Temporal lobe (tissue), 4 donors: ENCODE measurements at places on chromosomes 5 and 9. TPM values are rescaled to one million over a fixed set of nuclear protein-coding genes. Genes with fewer than 3 reads are reported as not detected.

The SLC6A18 gene
- total RNA-seq = not detected

The AHRR gene
- total RNA-seq = 2.0 TPM

The LRRC19 gene
- under 0.01 TPM for total RNA-seq

The ADAMTSL2 gene
- total RNA-seq = 2.7 TPM

The TSSK1B gene
- total RNA-seq = not detected

The RPL35 gene
- total RNA-seq = 574 TPM

The CD274 gene
- 0.49 TPM for total RNA-seq

The FAM78A gene
- 1.2 TPM for total RNA-seq

The KIAA1958 gene
- total RNA-seq = 15.2 TPM

The PRXL2C gene
- 2.7 TPM for total RNA-seq

The BRINP1 gene
- 26.1 TPM for total RNA-seq

The HMCN2 gene
- under 0.01 TPM for total RNA-seq

The FOXD4L4 gene
- total RNA-seq = 0.25 TPM

The CRB2 gene
- 5.4 TPM for total RNA-seq

The OMD gene
- total RNA-seq = 3.7 TPM

The PCDHGB5 gene
- 16.2 TPM for total RNA-seq

The MACIR gene
- total RNA-seq = 28.5 TPM

The GPR150 gene
- total RNA-seq = 0.25 TPM

The IFNA13 gene
- total RNA-seq = not detected

The CKMT2 gene
- 2.2 TPM for total RNA-seq

The BAAT gene
- under 0.01 TPM for total RNA-seq

The WDR36 gene
- total RNA-seq = 30.2 TPM

The CAST gene
- 10.1 TPM for total RNA-seq

The STKLD1 gene
- total RNA-seq = 1.2 TPM

The CDO1 gene
- 62.7 TPM for total RNA-seq

The PHYHD1 gene
- 1.2 TPM for total RNA-seq

The PRELID2 gene
- total RNA-seq = 16.7 TPM

The GRIA1 gene
- 184 TPM for total RNA-seq

The PRUNE2 gene
- 22.9 TPM for total RNA-seq

The RRAGA gene
- total RNA-seq = 45.2 TPM

The NR5A1 gene
- not detected for total RNA-seq

The TMEM171 gene
- total RNA-seq = 0.49 TPM

The NME5 gene
- 11.8 TPM for total RNA-seq

The DDX4 gene
- under 0.01 TPM for total RNA-seq

The CTXN3 gene
- total RNA-seq = 3.2 TPM

The CCNJL gene
- 2.2 TPM for total RNA-seq

The TMEM232 gene
- 11.8 TPM for total RNA-seq

The COL5A1 gene
- total RNA-seq = 4.9 TPM

The TICAM2 gene
- 0.49 TPM for total RNA-seq

The RASGRF2 gene
- 7.9 TPM for total RNA-seq

The TSTD2 gene
- 28.3 TPM for total RNA-seq

The CCL27 gene
- 0.25 TPM for total RNA-seq

The LVRN gene
- 1.5 TPM for total RNA-seq

The GARIN3 gene
- total RNA-seq = not detected

The CEP72 gene
- 3.2 TPM for total RNA-seq

The PAPPA gene
- total RNA-seq = under 0.01 TPM

The SMIM33 gene
- not detected for total RNA-seq

The TEX48 gene
- not detected for total RNA-seq

The CCNO gene
- total RNA-seq = not detected
